Upper lobe of left lung (tissue), 6 donors: ENCODE measurements at places on chromosomes 2 and 18.

- no peak for DNase-seq
Measured at GRCh38 chr2:176121190-176122051, 1.1 kb upstream of the HOXD9 start.

DNA sequence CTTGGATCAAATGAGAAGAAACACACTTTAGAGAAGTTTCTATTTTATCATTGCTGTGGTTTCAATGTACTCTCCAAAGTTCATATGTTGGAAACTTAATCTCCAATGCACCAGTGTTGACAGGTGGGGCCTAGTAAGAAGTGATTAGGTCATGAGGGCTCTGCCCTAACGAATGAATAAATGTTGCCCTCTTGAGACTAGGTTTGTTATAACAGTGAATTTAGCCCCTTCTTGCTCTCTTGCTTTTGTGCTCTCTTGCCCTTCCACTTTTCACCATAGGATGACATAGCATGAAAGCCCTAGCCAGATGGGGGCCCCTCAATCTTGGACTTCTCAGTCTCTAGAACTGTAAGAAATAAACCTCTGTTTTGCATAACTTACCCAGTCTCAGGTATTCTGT is 664.8 kb downstream of the DCC start:
- no peak for DNase-seq

DNA sequence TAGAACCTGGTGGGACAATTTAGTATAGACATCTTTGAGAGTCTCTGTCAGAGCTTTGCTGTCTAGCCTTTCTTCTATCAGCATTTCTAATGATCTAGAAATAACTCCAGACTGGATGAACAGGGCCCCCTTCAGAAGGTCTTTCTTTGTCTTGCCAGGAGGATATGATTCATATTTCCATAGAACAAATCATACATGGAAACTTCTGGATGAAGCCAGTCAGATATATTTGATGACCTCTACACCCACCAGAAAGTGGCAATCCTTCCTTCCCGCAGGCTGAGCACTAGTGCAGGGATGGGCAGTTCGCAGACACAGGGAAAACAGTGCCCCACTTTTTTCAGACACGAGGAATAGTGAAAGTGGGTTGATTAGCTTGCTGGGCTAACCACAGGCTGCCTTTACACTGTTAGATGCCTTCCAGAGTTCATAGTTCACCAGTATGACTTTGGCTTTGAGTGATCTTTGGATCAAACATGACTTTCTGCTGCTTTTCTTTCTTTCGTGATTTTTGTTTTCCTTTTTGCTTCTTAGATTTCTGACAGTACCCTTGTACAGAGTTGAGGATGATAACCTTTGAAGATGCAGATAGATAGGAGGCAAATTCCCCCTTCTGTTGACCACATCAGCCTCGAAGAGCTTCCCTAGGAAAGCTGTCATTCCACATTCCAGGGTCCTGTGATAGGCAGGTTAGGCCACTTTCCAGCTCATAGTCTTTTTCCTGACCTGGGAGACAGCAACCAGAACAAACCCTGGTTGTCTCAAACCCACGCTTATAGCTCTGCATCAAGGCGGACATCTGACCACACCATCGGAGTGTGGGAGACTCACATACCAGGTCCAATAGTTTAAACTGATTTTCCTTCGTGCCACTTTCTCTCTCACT is 237.0 kb downstream of the ZNF407 start:
- DNase-seq, result no peak

GRCh38 chr2:62688771-62689170 is 16.7 kb upstream of the EHBP1 start:
- DNase-seq, result no peak

GRCh38 chr2:168181825-168182224 is 65.6 kb downstream of the STK39 start:
- no peak for DNase-seq

DNA sequence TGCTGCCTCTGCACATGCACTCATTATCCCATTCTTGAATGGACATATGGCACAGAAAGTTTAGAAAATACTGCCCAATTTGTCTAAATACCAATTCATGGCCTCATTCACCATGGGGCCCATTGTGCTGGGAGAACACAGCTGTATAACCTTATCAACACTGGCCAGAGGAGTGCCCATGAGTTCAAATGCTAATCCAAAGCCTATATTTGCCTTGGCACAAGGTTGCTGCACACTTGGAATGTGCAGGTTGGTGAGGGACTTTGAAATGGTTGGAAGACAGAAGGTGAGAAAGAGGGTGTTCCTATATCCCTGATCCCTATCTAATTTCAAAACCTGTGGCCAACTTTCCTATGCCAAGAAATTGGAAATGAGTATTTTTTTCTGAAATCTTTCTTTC is 693.9 kb upstream of the ID2 start:
- DNase-seq, result no peak

DNA sequence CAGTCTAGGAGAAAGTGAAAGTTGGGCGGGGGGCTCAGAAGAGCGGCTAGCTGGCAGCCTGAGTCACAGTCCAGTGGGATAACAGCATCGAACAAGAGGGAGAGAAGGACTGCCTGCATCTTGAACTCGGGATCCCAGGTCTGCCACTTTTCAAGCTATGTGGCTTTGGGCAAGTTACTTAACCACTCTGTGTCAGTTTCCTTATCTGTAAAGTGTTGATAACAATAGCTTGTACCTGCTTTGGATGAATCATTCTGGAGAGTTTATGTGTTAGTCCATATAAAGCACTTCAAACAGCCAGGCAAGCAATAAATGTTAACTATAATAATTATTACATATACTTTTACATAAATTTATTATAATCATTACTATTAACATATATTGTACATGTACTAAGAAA is 4.6 kb downstream of the DYSF start:
- no peak for DNase-seq

- DNase-seq, result no peak
Measured at GRCh38 chr2:35871672-35872071, 483.9 kb upstream of the CRIM1 start.

GRCh38 chr2:135494503-135494902 is 36.5 kb downstream of the ZRANB3 start:
- DNase-seq, result no peak

DNA sequence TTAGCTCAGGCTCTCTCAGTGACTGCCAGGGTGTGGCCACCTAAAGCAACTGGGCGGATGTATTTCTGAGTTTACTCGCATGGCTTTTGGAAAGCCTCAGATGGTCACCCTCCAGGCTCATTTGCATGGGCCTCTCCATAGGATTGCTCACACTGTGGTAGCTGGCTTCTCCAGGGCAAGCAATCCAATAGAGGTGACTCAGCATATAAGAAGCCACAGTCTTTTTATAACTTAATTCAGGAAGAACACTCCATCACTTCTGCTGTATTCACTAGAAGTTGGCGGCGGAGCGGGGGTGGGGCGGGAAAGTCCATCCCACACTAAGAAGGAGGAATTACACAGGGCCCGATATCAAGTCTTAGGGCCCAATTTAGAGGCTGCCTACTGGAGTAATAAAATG is 3.6 kb upstream of the DOK6 start:
- peak; percentile 35 for DNase-seq

DNA sequence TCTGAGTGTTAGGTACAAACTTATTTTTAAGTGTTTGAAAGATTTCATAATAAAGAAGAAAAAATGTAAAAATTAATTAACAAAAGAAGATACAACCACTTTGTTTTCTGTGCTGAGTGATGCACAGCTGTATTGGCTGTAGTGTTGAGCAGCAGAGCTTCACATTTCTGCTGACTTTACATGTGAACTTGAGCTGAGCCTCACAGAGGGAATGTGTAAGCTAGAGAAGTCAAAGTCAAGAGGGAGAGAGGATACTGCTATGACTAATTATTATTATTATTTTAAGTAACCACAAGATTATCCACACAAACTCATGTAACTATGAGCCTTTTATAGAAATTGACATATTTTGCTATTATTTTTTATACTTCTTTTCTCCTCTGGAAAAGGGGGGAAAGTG is 159.1 kb upstream of the ZSWIM2 start:
- no peak for DNase-seq

- no peak for DNase-seq
Measured at GRCh38 chr18:36471393-36471792, 173.9 kb downstream of the FHOD3 start.

- no peak for DNase-seq
Measured at GRCh38 chr2:158890296-158890905, 78.0 kb upstream of the TANC1 start.

- DNase-seq, result no peak
Measured at GRCh38 chr2:200466425-200467418, 43.1 kb downstream of the KCTD18 start.

DNA sequence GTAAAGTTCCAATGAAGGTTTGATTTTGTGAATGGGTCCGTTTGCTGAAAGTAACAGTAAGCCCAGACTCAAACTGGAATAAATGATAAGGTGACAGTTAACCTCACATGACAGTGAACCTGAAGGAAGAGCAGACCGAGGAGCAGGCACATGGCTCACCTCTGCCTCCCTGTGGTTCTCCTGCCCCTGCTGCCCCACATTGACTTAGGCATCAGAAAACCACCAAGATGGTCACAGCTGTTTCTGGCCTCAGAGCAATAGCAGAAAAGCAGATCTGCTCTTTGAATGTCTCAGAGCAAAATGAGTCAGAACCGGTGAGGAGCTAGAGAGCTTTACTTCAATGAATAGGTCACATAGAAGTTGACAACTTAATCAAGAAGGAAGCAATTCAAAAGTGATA is 487.6 kb downstream of the METTL4 start:
- DNase-seq, result no peak

DNA sequence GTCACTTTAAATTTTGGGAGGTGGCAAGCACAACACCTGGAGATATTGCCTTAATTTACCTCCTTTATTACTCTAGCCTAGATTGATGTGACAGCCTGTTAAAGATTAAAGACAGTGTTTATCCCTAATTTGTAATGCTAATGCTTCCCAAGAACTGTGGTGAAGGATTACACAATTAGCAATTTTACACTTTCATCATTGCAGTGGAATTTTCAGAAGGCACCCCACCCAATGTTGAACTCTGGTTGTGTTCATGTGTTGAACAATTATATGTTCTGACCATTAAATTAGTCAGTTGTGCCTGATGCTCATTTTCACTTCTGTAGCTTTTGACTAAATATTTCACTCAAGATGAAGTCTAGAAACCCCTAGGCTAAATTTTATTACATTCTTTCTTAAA is 317.1 kb upstream of the CWC22 start:
- no peak for DNase-seq

- DNase-seq, result no peak
Measured at GRCh38 chr2:46392561-46393346, 86.6 kb upstream of the TMEM247 start.

GRCh38 chr2:74567881-74568280 is 13.4 kb downstream of the DOK1 start:
- DNase-seq, result no peak

- DNase-seq, result no peak
Measured at GRCh38 chr2:170812710-170813600, 3.7 kb upstream of the GAD1 start.

GRCh38 chr2:122156176-122156890 is 400.9 kb downstream of the TSN start:
- DNase-seq, result no peak

GRCh38 chr2:209614690-209615369 is 156.8 kb upstream of the UNC80 start:
- DNase-seq, result no peak

- no peak for DNase-seq
Measured at GRCh38 chr2:215527736-215528135, 91.9 kb upstream of the FN1 start.

- no peak for DNase-seq
Measured at GRCh38 chr2:6474161-6475140, 391.3 kb downstream of the CMPK2 start.

GRCh38 chr18:29871246-29871645 is 1171.3 kb downstream of the DSC3 start:
- DNase-seq, result no peak
